ENCODE measurements at places on chromosomes 11 and 22. TPM values are rescaled to one million over a fixed set of nuclear protein-coding genes. Genes with fewer than 3 reads are reported as not detected.

MRGPRE gene
- total RNA-seq = not detected

LUZP2 gene
- total RNA-seq = 0.73 TPM

SLC22A12 gene
- not detected for total RNA-seq

SCYL1 gene
- total RNA-seq = 116 TPM

GTSE1 gene
- total RNA-seq = 2.4 TPM

FAM83F gene
- total RNA-seq = under 0.01 TPM

DCDC1 gene
- total RNA-seq = 0.32 TPM

INS gene
- total RNA-seq = not detected

SYCE3 gene
- total RNA-seq = not detected

CTSW gene
- total RNA-seq = not detected

A4GALT gene
- 7.5 TPM for total RNA-seq

OR4X2 gene
- not detected for total RNA-seq

MB gene
- total RNA-seq = not detected

SLC22A6 gene
- total RNA-seq = not detected

MPZL2 gene
- total RNA-seq = 0.12 TPM

SLC6A5 gene
- not detected for total RNA-seq

LAMTOR1 gene
- 119 TPM for total RNA-seq

CNTF gene
- 3.4 TPM for total RNA-seq

GLB1L2 gene
- 2.4 TPM for total RNA-seq

EPS8L2 gene
- total RNA-seq = 31.7 TPM

RBMXL2 gene
- total RNA-seq = not detected

TSSK2 gene
- not detected for total RNA-seq

SNAP29 gene
- total RNA-seq = 17.4 TPM

SEC14L6 gene
- not detected for total RNA-seq

TEF gene
- 18.8 TPM for total RNA-seq

LGR4 gene
- total RNA-seq = 55.3 TPM

ARHGAP20 gene
- 1.1 TPM for total RNA-seq
